DMS 273 treated with DMSO at 0.1 percent for 48 hours (cell line): ENCODE measurements at places on chromosomes 13 and 19.

- DNase-seq = no peak
These were observed 2.7 kb upstream of the GATAD2A start for GRCh38 chr19:19402656-19403372.

GRCh38 chr13:71540098-71540497 is 326.9 kb downstream of the DACH1 start:
- no peak for DNase-seq

GRCh38 chr19:33394006-33394722 is 20.7 kb downstream of the CEBPG start:
- no peak for DNase-seq

DNA sequence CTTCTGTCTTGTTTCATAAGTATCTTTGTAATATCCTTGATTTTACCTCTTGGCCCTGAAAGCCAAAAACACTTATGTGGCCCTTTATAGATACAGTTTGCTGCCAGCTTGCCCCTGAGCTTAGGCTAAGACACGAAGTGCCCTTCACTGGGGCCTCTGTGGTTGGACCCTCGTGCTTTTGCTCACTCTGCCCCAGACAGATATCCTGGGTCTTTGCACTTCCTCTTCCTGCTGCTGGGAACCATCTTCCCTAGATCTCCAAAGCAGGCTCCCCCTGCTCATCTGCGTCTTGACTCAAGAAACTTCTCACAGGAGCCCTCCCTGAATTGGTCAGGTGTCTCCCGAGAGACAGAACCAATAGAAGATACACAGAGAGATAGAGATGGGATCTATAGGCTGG is 2.0 kb upstream of the TNFSF14 start:
- DNase-seq = no peak

GRCh38 chr19:13537454-13537853 is 31.2 kb upstream of the CACNA1A start:
- no peak for DNase-seq

DNA sequence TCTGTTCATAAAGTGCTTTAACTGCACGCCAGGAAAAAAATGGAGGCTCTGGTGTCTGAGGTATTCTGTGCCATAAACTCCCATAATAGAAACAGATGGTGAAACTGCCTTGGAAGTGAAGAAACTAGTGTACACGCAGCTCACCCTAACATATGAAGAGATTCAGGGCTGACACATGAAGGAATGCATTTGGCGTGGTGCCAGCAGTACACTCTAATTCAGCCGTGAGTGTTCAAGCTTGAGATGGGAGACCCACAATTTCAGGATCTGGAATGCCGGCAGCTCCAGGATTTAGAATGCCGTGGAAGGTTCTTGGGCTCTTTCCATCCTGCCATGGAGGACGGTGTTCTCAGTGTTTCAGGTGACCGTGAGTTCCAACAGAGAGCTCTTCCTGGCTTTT is 478.4 kb downstream of the TSHZ3 start:
- DNase-seq = no peak

DNA sequence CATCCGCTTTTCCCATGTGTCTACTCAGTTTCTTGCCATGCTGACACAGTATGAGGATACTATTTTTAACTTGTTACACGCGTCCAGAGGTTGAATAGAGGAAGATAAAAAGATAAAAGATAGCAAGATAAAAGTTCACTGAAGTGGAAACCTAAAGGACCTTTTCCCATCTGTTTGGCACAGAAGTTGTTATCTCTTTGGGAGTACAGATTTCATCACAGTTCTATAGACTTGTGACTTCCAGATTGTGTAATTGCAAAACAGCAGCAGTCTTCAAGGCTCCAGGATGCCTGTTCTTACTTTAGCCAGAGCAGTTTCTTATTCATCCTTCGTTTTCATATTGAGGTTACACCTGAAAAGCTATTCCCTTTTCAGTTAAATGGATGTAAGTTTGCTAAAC is 369.2 kb downstream of the GPC5 start:
- no peak for DNase-seq

DNA sequence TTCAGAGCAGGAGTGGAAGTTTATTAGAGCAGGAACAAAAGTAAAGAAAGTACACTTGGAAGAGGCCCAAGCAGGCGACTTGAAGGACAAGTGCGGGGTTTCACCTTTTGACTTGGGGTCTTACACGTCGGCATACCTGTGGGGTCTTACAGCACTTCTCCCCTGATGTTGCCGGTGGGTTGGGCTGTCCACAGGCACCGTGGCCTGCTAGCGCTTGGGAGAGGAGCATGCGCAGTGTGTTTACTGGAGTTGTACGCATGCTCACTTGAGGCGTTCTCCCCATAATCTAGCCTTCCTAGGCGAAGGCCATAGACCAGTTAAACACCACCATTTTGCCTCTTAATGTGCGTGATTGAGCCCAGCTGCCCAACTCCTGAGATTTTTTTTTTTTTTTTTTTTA is 25.0 kb upstream of the PLEKHF1 start:
- DNase-seq = no peak

DNA sequence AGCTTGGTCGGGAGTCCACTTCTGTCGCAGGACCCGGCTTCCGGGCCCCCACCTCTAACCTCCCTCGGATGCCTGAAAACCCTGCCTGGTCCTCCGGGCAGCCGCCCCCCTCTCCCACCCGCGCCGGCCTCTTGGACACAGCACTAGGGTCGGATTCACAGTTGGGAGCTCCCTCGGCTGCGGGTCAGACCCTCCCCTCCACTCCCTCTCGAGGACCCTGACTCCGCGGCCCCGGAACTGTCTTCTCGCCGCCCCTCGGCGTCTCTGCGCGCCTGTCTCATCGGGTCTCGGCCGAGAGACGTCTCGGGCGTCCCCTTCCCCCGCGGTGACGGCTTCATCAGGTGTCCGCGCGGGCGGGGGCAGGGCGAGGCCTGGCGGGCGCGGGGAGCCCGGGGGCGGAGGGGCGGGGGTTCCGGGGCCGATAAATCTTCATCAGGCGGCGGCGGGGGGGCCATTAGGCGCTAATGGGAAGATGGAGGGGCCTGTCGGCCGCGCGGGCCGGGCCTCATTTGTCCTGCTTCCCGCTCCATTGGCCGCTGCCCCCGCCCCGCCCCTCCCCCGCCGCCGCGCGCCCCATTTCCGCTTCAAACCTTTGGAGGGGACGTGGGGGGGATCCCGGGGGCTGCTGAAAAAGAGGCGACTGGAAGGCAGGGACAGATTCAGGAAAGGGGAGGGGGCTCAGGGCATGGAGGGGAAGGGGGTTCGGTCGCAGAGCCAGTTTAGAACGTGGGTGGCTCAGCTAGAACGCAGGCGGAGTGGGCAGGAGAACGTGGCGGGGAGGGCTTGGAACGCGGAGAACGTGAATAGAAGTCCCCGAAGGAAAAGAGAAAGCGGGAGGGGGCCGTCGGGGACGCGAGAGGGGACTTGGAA is 11.8 kb upstream of the ERFL start:
- DNase-seq = no peak

DNA sequence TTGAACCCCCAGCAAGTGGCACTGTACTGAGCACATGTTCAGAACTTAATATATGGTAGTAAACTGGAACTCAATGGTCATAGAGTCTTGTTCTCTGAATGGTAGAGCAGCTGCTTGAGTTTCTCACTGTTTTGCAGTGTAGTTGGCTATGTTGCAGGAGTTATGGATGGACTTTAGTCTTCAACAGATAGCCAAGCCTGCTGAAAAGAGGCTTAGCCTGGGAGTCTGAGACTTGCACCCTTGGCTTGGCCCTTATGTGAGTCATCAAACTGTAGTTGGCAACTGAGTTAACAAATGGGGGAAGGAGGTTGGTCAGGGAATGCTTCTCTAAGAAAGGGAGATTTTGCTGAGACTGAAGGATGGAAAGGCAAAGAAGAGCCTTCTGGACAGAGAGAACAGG is 62.5 kb downstream of the C13orf42 start:
- DNase-seq = no peak

DNA sequence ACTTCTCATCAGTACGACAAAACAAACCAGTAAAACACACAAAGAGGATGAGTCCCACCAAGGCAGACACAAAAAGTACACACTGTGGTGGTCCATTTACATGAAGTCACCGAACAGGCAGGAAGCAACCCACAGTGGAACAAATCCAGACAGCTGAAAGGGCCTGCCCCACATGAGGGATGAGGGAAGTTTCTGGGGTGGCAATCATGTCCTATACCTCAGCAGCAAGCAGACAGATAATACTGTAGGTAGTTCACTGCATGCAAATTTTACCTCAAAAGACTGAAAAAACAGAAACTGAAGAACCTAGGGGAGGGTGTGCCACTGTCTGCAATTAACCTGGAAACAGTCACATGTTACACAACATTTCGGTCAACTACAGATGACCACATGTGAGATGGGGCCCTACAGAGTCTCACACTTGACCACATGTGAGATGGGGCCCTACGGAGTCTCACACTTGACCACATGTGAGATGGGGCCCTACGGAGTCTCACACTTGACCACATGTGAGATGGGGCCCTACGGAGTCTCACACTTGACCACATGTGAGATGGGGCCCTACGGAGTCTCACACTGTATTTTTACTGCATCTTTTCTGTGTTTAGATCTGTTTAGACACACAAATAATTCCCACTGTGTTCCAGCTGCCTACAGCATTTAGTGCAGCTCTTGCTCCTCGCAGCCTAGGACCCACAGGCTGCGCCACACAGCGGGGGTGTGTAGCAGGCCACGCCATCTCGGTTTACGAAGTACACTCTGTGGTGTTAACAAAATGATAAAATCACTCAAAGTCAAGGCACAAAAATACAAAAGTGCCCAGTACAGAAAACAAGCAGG is 22.2 kb downstream of the PCID2 start:
- no peak for DNase-seq

DNA sequence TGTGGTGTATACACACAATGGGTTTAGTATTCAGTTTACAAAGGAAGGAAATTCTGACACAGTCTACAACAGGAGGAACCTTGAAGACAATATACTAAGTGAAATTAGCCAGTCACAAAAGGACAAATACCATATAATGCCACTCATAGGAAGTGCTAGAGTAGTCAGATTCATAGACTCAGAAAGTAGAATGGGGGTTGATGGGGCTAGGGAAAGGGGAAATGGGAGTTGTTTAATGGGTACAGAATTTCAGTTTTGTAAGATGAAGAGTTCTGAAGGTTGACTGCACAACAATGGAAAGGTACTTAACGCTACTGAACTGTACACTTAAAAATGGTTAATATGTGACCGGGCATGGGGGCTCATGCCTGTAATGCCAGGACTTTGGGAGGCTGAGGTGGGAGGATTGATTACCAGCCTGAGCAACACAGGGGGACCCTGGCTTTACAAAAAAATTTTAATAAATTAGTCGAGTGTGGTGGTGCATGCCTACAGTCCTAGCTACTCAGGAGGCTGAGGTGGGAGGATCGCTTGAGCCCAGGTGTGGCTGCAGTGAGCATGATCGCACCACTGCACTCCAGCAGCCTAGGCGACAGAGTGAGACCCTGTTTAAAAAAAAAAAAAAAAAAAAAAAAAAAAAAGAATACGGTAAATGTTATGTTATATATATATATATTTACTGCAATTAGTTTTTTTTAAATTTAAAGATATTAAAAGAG is 45.0 kb downstream of the SLC15A1 start:
- no peak for DNase-seq

DNA sequence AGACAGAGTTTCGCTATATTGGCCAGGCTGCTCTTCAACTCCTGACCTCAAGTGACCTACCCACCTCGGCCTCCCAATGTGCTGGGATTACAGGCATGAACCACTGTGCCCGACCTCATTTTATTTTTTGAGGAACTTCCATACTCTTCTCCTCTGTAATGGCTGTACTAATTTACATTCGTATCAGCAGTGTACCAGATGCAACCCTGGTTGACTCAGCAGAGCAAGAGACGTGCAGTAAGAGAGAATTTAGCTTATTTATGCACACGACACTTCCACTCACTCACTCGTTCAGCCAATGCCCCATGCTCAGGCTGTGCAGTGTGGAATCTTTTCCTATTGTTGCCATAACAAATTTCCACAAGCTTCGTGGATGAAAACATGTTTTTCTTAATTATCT is 6.9 kb downstream of the KIR3DL3 start:
- no peak for DNase-seq

DNA sequence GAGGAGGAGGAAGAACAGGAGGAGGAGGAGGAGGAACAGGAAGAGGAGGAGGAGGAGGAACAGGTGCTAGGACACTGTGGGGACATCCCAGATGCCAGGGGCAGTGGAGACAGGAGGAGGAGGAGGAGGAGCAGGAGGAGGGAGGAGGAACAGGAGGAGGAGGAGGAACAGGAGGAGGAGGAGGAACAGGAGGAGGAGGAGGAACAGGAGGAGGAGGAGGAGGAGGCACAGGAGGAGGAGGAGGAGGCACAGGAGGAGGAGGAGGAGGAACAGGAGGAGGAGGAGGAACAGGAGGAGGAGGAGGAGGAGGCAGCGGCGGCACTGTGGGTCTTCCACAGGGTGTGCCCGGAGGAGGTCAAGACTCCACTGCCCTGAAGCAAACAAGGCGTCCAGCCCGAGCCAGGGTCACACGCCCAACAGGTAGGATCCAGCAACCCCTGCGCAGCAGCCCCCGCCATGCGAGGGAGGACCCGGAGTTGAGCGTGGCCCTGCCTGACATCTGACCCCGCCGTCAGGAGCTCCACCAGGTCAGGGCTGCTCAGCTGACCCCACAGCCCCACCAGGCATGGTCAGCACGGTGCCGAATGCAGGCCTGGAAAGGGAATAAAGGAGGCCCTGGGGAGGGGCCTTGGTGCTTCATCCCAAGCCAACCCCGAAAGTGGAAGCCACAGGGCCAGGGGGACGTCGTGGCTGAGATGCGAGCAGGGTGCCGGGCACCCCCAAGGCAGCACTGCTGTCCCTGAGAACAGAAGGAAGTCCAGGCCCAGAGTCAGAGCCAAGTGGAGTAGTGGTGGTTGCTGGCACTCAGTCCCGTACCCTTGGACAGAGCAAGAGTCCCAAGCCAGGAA is 9.2 kb downstream of the SBNO2 start:
- no peak for DNase-seq
